ENCODE measurements at places on chromosomes 7 and 10.

GRCh38 chr7:92622030-92622429 lies 31.8 kb upstream of the FAM133B start:
- DNase-seq = no peak

DNA sequence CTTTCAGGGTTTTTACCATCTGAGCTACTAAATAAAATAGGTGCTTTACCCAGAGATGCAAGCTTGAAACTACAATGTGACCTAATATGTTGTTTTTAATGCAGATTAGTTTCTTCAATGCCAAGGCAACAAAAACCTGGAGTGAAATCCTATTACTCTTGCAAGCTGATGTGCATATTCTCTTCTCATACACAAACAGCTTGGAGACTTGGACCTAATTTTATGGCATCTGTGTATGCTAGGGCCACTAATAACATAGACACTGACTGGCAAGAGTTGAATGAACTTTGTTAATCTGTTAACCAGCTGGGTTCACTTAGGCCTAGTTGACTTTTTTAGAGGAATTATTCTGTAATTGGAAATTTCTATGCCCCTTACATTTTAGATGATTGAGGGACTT lies 23.4 kb upstream of the SMIM30 start:
- DNase-seq = no peak

DNA sequence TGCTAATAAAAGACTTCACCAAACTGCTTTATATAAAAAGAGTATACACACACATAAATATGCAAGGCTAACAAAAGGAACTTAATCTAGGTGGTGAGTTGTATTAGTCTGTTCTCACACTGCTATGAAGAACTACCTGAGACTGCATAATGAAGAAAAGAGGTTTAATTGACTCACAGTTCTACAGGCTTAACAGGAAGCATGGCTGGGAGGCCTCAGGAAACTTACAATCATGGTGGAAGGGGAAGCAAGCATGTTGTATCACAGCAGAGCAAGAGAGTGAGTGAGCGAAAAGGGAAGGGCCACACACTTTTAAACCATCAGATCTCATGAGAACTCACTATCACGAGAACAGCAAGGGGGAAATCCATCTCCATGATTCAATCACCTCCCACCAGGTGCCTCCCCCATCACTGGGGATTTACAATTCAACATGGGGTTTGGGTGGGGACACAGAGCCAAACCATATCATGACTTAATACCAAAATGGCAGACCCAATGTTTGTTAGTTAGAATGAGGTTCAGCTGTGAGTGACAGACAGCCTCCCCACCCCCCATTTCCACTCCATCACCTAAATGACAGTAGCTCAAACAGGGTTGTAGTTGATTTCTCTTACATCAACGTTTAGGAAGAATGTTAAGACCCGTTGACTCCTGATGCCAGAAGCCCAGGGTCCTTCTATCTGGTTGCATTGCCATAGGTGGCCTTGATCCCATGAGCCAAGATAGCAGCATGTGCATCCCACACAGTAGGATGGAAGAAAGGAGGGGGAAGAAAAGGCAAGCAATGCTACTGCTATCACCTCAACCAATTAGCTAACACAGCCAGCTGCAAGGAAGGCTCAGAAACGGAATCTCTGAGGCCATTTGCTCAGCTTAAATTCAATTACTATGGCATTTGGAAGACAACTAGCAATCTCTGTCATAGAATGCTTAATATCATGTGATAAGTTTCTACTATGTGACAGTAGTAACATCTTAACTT lies 77.0 kb downstream of the CCDC71L start:
- DNase-seq = no peak

DNA sequence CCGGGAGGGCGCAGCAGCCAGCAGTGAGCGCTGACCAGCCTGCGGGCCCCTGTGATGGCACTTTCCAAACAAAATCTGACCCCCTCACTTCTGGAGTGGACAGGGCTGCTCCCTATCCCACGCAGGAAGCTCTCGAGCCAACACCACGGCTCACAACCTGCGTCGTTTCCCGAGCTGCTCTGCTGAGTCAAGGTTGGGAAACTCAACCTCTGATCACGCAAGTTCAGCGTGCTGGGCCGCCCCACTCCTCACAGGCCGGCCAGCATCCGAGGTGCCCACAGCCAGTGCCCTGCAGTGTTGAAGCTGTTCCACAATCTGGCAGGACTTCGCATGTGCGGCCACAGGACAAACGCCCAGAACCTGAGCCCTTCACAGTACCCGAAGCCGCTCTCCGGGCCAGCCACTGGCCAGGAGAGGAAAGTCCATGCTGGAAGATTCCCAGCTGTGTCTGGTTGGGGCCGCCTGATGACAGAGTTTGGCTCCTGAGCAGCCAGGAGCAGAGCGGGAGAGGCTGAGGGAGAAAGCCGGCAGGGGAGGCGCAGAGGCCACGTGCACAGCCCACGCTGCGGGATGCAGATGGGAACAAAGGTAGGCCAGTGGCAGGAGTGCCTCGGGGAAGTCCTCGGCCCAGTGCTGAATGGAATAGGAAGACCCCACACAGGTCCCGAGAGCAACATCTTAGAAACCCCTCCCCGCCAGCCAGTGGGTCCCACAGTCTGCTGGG lies 263.3 kb upstream of the TCERG1L start:
- DNase-seq = no peak

DNA sequence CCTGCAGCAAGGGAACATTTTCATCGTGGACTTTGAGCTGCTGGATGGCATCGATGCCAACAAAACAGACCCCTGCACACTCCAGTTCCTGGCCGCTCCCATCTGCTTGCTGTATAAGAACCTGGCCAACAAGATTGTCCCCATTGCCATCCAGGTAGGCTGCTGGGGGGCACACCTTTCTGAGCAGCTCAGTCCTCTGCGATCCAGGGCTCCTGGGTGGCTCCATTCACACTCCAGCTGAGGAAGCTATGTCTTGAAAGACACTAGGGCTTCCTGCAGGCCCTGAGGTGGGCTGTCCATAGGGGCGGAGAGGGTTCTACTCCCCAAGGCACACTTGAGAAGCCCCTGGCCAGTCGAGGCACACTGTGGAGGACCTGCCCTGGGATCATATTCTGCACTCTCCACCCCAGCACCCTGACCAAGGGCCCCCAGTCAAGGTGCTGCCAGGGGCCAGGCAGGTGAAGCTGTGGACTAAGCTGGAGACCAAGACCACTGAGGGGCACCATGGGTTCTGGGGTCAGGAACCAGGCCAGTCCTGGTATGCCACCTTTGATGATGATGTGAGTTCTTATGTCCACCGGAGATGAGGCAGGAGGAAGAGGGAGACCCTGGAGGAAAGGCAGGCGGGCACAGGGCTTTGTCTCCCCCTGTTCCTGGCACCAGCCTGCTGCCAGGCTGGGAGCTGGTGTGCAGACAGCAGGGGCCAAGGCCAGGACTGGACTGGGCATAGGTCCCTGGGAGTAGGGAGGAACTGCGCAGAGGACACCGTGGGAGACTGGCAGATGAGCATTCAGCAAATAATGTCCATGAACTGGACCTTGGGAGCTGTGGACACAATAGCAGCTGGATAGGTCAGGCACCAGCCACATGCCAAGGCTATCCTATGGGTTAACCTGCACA lies 54.8 kb downstream of the ALOX5 start:
- no peak for DNase-seq

DNA sequence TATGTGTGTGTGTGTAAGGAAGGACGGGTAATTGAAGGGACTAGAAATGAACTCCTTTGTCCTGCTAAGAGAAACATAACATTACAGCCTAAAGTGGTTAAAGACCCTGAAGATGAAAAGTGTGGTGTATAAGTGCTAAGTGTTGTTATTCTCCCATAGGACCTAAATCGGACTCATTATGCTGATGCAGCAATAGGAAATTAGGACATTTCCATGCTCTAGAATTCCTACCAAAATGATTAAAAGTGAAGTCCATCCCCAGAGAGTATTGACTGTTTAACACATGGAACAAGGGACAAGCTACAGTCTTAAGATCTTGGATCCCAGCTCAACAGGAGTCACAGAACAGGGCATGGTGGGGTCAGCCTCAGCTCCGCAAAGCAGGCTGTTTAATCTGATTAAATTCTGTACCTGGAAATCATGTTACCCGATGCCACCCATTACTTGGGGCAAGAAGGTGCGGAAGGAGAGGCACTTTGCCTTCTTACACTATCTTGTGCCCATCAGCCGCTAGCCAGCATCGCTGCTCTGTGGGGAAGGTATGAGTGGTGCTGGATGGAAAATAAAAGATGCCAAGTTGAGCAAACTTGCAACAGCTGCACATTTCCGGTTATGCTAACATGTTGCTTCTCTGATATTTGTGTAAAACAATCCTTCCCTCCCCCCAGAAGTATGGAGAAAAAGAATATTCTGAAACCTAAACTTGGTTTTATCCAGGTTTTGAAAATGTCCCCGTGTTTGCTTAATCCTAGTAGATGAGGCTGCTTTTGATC lies 100.5 kb downstream of the CREB5 start:
- no peak for DNase-seq

GRCh38 chr10:46055771-46056170 lies 9.7 kb upstream of the MSMB start:
- no peak for DNase-seq

GRCh38 chr7:130349911-130350782 lies 5.5 kb downstream of the CPA5 start:
- no peak for DNase-seq
